ENCODE measurements at places on chromosomes 12 and 14. TPM values are rescaled to one million over a fixed set of nuclear protein-coding genes. Genes with fewer than 3 reads are reported as not detected.

PRB2 gene
- not detected for total RNA-seq

GRCh38 chr14:55580470-55581341 lies 699 bp downstream of the KTN1 start:
- DNase-seq: peak; percentile 48

DNA sequence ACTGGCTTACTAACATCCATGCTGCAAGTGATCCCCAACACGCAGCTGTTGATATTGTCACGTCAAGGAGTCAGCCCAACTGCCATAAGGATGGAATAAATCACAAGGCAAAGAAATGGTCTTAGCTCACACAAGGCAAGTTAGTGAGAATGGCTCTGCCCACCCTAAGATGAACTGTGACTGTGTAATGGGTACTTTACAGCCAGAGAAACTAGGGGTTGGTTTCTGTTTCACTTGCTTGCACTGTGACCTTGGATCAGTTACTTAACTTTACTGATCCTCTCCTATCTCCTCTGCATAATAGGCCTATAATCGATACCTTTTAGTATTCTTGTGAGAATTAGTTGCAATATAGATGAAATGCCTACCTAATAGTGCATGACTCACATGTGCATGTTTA lies 52.2 kb upstream of the ANO2 start:
- no peak for DNase-seq

GRCh38 chr14:89078021-89078795 lies 253.8 kb downstream of the TTC8 start:
- no peak for DNase-seq

DNA sequence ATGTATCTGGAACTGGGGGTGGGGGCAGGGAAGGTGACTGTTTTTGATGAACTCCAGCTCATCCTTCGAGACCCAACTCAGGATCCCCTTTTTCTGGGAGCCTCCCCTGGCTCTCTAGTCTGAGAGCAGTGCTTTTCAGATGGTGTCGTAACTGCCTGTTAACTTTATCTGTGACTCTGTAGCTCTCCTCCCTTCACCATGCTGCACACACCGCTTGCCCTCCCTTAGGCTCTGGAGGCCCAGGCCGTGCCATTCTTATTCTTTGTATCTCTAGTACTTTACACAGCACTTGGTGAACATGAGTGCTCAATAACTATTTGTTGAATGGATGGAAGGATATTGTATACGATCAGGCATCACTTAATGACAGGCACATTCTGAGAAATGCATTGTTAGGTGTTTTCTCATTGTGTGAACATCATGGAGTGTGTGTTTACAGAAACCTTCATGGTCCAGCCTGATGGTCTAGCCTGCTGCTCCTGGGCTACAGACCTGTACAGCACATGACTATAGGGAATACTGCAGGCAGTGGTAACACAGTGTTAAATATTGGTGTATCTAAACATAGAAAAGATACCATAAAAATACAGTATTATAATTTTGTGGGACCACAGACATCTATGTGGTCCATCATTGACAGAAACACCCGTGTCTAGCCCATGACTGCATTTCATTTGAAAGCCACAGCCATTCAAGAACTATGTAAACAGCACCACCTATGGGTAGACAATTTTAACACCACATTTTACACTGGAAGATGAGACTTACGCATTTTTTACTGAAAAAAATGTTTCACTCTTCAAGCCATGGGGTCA lies 91.8 kb downstream of the EML1 start:
- DNase-seq: peak; percentile 30

DNA sequence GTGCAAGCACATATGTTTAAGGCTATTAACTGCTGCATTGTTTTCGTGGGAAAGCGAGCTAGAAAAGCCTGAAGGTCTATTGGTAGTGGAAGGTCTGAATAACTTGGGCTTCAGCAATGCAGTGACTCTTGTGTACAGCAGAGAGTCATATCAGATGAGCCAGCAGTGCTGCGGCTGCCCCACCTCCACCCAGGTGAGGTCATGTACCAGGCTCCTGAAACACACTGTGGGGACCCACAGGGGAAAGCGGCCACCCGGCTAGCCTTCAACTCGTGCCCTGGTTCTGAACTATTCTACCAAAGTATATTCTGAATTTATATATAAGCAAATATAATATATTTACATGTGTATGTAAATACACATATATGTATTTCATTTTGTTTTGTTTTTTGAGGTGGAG lies 12.7 kb upstream of the RAN start:
- no peak for DNase-seq
